Hematopoietic multipotent progenitor cell treated with erythropoietin and hydrocortisone succinate and interleukin-3 and kit ligand, for 15 days (in vitro differentiated cells): ENCODE measurements at places on chromosomes 2 and 18.

DNA sequence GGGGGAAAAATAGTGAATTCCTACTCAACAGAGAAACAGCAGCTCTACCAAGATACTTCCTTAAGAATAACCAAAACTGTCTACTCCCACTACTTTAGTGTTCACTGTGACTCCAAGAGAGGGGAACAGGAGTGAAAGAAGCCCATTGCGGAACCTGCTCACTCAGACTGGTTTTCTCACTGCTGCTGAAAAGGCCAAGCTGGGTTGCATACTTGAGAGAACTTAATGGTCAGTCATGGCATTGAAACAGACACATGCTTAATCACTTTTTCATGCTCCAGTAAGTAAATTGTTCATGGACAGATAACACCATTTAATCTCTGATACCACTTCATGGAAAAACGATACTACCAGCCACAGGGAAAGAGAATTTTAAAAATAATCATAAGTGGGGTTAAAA lies 35.7 kb upstream of the SLC8A1 start:
- DNase-seq, result no peak

GRCh38 chr2:131966256-131966655 lies 195.5 kb downstream of the ANKRD30BL start:
- no peak for DNase-seq

DNA sequence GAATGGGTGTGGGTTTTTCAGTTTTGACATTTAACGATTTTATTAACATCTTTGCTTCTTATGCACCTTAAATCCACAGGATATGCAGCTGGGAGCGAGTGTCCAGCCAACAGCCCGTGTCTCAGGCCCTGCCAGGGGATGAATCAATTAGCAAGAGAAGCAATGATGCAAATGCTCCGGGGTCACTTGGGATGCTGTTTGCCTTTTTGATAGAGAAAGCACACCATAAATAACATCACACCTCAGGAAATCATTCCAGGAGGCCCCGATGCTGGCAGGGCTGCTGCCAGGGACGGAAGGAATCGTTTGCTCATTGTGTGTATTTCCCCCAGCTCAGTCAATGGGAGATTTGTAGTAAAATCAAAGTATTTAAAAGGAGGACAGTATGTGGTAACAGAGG lies 394.0 kb upstream of the HNRNPA3 start:
- DNase-seq, result no peak

DNA sequence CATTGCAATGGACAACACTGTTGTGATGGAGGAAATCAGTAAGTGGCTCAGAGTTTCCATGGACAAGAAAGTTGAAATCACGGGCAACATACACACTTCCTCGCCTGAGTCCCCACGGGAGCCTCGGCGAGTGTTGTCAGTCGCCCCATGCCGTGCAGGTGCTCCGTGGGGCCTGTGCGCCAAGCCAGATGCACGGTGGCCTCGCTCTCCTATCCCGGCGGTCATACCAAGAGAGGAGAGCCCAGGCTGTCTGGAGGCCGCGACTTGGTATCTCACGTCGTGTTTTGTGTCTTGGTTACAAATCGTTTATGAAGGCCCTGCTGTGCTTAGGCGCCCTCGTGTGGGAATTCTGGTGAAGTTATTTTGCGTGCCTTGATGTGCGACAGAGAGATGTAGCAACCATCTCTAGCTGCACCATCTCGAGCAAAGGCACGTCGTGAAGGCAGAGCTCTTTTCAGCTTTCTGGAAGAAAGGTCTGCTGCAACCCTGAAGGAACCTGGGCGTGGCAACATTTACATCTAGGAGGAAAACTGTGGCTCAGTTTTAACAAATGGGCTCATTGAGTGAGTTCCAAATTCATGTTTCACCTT lies 21.8 kb downstream of the ATG4B start:
- peak; percentile 55 for DNase-seq

GRCh38 chr18:11002796-11003195 lies 146.6 kb downstream of the PIEZO2 start:
- no peak for DNase-seq

DNA sequence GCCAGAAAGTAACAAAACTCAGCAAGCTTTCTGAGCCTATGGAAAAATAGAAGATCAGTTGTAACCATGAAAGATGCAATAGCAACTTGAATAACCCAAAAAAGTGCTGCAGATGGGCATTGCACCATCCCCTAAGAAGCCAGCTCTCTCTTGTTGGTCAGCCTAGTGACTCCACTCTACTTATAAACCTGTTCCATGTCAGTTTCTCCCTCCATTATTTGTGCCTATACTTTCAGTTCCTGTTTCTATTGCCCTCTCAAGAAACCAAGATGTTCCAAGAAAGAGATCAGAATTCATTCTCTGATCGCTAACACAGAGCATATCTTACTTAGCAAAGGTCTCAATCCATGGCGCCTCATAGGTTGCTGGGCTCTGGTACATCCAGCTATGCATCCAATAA lies 170.3 kb upstream of the MAP2 start:
- no peak for DNase-seq

DNA sequence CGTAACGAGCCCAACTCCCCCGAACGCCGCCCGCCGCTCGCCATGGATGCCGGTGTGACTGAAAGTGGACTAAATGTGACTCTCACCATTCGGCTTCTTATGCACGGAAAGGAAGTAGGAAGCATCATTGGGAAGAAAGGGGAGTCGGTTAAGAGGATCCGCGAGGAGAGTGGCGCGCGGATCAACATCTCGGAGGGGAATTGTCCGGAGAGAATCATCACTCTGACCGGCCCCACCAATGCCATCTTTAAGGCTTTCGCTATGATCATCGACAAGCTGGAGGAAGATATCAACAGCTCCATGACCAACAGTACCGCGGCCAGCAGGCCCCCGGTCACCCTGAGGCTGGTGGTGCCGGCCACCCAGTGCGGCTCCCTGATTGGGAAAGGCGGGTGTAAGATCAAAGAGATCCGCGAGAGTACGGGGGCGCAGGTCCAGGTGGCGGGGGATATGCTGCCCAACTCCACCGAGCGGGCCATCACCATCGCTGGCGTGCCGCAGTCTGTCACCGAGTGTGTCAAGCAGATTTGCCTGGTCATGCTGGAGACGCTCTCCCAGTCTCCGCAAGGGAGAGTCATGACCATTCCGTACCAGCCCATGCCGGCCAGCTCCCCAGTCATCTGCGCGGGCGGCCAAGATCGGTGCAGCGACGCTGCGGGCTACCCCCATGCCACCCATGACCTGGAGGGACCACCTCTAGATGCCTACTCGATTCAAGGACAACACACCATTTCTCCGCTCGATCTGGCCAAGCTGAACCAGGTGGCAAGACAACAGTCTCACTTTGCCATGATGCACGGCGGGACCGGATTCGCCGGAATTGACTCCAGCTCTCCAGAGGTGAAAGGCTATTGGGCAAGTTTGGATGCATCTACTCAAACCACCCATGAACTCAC lies 673 bp downstream of the PCBP1 start:
- peak; percentile 79 for DNase-seq

DNA sequence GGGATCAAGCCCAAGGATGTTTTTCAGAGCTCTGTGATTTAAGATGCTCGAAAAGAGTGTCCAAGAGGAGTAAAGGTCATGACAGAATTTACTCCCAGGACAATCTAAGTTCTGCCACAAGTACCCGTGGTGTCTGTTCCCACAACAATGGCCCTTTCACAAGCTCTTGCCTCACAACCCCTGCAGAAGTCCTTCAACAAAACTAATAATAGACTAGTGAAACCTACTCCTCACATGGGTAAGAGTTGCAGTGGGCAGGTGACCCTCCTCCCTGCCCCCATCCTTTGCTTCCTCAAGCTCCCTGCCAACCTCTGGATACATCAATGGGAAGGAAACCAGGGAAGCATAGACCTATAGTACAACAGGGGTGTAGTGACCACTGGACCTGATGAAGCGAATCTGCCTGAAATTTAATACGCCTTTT lies 34.9 kb downstream of the PTCD3 start:
- DNase-seq, result no peak

DNA sequence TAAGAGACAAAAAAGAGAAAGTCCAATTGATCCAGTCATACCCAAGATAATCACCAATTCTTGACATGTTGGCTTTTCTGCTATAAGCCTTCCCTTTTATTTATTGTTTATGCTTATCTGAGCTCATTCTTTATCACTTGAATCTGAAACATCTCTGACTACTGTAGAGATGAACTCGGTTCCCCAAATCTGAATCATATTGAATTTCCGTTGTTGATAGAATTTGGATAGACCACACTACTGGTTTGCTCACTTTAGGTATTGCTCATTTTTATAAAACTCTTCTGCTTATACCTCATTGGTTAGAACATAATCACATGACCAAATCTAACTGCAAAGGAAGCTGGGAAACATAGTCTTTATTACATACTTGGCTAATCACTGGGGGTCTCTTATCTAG lies 236.9 kb downstream of the TRIB2 start:
- no peak for DNase-seq

DNA sequence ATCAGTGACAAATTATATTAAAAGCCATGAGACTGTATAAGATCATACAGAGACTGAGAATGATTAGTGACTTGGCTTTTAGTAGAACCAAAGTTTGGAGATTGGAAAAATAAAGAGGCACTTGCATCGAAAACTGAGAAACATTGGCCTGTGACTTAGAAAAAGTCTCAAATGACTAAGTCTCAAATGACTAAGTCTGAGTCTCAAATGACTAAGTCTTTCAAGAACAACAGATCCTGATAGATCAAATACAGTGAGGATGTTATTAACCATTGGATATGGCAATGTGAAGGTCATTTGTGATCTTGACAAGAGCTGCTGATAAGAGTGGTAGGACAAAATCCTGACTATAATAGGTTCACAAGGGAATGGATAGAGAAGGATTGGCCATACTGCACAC lies 135.5 kb upstream of the FANCL start:
- no peak for DNase-seq

DNA sequence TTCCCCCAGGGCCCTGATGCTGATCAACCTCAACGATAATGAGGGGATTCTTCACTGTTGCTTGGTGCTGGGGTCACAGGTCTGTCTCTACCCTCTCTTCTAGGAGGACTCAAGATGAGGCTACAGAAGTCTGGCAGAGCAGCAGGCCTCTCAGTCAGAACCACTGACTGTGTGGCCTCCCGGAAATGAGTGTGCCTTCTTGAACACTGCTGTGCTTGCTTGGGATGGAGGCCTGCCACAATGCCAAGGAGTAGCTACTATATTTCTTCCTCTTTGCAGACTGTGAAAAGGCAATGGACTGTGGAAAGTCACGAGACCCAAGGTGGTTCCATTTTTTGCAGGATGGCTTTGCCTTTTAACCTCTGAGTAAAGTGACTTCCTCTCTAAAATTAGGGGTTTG lies 5.8 kb upstream of the HOXD1 start:
- DNase-seq, result no peak

DNA sequence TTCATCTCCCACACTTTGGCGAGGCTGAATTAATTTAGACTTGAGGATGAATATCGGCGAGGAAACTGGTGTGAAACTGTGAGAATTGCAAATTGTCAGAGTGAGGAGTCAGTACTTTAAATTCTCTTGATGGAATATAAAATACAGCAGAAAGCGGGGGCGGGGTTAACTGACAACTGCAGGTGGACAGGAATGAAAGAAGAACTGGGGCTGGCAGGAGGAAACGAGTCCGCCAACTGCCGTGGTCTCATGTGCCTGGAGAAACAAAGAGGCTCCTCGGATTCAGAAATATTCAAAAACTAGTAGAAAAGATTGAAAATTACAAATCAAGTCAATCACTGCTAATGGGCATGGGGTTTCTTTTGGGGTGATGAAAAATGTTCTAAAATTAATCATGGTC lies 44.3 kb downstream of the MOGAT1 start:
- DNase-seq, result no peak

- DNase-seq, result no peak
Observed at GRCh38 chr2:60735496-60736250, 20.4 kb upstream of the PAPOLG start.
